NCI-H748 treated with DMSO at 0.1 percent for 48 hours (cell line): ENCODE measurements at places on chromosomes 1 and 21.

- DNase-seq: no peak
These were observed 29.7 kb downstream of the MYSM1 start for GRCh38 chr1:58670181-58670580.

DNA sequence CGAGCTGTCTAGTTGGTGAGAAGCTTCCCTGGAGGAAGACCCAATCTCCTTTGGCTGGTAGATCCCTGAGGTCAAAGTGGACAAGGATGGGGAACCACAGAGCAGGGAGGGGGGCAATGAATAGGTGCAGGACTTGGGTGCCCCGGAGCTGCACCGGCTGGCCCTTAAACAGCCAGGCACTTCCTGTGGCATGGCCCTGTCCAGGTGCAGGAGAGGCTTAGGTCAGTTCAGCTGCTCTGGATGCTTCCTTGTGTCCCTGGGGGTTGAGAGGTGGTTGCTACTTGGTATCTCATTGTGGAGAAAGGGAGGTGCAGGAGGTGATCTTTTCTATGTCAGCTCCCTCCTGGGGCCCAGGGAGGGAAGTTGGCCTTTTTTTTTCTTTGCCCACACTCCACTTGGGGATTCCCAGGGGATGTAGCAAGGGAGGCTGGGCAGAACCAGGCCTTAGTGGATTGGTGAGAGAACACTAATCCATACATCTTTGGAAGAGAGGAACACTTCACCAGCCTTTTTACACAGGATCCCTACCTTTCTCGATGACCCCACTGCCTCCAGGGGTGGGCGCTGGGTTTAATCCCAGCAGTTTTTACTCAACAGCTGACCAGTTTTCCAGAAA lies 1.2 kb upstream of the ST3GAL3 start:
- no peak for DNase-seq

GRCh38 chr1:226372885-226373284 lies 35.0 kb downstream of the PARP1 start:
- no peak for DNase-seq

GRCh38 chr1:1157914-1158710 lies 15.6 kb upstream of the TTLL10 start:
- no peak for DNase-seq

GRCh38 chr1:233477359-233477758 lies 136.5 kb upstream of the KCNK1 start:
- DNase-seq: no peak

GRCh38 chr1:27045973-27046558 lies 33.4 kb upstream of the TENT5B start:
- no peak for DNase-seq

DNA sequence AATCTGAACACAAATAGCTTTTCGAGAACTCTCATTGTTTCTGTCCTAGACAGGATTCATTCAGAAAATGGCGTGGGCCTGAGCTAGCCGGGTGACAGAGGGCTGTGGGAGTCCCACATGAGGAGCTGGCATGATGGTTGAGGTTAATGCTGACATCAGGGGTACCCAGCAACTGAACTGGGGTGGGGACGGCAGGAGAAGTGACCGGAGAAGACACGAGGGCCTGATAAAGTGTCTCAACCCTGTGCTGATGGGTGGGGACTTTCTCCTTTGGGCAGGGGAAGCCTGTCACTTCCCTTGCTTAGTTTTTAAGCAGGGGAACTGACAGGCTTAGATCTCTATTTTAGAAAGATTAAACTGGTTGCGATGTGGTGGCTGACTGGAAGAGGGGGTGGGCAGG lies 14.6 kb downstream of the CHIT1 start:
- no peak for DNase-seq

DNA sequence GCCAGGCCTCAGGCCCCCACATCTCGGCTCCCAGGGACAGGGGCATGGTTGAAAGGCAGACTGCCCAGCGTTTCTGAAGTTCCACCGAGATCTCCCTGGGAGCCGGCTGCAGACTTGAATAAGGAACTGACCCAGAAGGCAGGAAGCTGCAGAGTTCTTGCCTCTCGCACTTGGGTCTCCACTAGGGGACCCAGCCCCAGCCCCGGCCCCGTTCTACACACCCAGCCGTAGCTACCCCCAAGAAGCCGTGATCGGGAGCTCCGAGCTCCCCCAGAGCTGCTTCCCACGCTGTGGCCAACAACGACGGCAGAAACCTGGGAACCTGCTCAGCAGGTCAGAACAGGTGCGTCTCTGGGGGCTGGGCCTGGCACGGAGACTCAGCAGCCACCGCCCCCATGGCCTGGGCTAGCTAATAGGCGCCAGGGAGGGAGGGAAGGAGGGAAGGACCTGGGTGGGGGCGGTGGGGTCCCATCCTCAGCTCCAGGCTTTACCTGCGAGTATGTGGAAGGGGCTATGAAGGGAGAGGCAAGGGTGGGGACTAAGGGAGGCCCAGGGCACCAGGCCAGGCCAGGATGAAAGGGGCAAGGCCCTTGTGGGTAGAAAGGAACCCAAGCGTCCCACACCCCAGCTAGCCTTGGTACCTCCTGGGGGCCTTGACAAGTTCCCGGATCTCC lies at the start of gene NECTIN4:
Gene NECTIN4 (minus strand): TSS at position 308 of the 674 bp plus-strand sequence. CDS start 262 bp downstream, at position 46.
- no peak for DNase-seq

DNA sequence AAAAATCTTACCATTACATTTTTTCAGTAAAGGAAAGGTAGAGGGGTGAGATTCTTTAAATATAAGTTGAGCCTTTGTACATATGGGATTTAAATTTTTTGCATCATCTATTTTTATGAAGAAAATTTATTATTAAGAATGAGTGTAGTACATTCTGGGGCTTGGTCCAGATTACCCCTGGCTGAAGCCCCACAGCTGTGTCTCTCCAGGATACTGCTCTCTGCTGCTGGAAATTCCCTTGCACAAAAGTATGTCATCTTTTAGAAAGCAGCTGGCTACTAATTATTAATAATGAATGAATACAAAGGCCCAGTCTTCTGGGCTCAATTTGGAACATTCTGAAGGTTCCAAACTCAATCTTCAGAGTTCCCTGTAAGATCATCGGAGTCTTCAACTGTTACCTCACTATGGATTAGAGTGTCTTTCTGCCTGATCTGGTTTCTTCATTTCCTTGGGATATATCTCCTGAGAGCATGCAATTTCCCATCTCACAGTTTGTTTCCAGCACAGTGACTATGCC lies 428.6 kb upstream of the BRINP3 start:
- no peak for DNase-seq

- DNase-seq: no peak
These were observed 47.3 kb upstream of the LYPLAL1 start for GRCh38 chr1:219126377-219126776.

DNA sequence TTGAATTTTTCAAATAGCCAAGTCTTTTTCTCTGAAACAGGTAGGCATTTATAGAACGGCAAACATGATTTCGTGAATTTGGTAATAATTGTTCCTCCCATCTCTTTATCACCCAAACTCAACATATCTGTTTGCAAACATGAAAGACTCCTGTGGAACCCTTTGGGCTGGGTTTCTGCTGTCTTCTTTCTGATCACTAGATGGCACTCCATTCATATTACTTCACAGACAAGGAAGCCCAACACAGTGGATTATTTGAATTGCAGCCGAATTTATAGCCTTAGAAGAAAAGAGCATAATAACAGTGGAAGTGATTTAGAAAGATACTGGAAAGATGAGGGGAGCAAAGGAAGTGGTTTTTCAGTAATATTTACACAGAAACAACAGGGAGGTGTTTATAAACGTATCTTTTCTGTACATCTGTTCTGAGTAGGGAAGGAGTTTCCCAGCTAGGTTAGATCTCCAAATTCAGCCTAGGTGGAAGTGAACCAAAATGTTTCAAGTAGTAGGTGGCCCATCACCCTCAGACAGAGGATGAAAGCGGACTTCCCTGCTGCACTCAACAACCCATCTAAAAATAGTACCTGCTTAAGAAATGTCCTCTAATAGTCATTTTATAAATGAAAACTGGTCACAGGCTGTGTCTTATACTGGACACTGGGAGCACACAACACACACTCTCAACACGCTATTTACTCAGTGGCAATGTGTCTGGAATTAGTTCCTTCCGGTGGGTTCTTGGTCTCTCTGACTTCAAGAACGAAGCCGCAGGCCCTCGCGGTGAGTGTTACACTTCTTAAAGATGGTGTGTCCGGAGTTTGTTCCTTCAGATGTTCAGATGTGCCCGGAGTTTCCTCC lies 67.6 kb downstream of the MAP3K21 start:
- peak; percentile 53 for DNase-seq

DNA sequence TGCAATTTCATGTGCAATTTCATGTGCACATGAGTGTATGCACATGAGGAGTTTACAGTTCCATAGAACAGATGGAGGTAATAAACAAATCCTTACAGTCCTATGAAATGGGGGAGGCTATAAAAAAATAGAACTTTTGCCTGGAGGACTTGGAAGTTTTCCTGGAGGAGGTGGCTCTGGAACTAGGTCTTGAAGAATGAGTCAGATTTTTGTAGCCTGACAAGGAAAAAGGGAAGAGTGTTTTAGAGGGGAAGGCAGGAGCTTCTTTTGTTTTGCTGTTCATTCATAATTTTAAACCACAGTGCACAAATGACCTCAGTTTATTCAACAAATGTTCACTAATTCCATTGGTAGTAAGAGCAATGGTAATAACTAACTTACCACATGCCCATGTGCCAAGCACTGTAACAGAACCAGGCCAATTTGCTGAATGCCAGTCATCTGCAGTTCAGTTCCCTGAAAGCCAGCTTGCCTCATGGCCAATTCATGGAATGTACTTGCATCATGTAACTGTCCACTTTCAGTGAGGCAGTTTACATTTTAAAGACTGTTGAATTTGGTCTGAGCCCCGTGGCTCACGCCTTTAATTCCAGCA lies 2.7 kb downstream of the DIO1 start:
- no peak for DNase-seq

- DNase-seq: no peak
These were observed 172.9 kb upstream of the ESRRG start for GRCh38 chr1:216896146-216896545.

- DNase-seq: no peak
These were observed 9.1 kb downstream of the ITGB2 start for GRCh38 chr21:44911384-44912157.

DNA sequence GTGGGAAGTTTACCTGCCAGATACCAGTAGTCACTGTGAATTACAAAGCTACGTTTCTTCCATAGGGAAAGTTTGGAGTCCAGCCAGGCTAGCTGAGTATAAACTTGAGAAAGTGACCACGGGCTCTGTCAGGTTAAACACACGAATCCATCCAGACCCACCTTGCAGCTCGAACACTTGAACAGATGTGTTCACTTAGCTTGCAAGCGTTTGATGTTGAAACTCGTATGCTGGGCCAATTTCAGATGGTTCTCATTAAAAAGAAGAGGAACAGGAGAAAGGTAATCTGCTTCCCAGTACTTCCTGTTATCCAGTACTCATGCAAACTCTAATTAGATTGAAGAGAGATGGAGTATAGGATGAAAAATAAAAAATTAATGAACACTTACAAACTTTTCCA lies 636.4 kb downstream of the SMYD3 start:
- no peak for DNase-seq

DNA sequence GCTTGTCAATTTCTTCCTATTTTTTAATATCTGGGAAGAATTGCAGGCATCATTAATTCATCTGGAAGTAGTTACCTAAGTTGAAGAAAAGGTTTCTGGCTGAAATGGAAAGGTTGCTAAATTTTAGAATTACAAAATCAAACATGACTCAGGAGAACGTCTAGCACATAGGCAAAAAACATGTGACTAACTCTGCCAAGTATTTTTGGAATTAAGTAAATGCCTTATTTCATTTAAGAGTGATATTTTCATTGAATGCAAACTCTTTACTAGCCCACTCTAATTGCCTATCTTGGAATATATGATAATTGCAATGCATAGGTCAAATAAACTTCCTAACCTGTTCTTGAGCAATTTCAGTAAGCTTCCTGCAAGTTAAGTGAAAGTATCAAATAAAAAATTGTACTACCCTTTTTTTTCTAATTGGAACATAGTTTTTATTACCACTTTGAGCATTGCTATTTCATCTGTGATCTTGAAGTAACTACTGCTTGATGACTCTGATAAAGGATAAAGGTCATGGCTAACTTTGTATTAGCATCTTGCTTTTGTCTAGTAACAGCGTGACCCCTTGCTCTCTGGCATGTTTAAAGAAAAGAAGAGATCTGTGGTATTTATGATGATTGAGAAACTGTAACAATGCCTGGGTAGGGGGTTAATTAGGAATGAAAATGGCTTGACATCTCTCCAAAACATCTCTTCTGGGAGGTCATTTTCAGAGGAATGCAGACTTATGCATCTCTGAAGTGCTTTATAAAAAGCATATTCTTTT lies 208.3 kb upstream of the NCAM2 start:
- DNase-seq: no peak

DNA sequence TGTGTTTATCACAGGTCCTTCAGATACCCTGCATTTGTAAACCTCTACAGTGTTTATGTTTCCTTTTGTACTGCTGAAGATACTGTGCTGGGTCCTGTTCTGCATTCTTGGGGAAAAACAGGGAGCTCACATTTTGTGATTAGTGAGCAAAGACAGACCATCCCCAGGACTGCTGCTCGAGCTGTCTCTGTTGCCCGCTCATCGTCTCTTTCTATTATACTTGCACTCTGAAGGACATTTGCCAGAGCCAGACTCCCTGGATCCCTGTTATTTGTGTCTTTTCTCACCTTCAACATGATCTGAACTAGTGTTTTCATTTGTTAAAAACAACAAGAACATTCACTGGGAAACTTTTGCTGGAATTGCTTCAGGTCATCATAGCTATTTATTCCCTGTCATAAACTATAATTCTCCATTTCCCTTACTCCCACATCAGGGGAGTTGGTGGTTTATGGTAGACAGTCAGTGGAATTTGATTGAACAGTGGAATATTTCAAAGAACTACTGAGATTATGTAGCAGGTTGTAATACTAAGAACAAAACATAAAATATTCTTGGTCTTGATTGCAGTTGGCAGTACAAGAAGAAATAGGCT lies 53.0 kb downstream of the PRRX1 start:
- DNase-seq: no peak

DNA sequence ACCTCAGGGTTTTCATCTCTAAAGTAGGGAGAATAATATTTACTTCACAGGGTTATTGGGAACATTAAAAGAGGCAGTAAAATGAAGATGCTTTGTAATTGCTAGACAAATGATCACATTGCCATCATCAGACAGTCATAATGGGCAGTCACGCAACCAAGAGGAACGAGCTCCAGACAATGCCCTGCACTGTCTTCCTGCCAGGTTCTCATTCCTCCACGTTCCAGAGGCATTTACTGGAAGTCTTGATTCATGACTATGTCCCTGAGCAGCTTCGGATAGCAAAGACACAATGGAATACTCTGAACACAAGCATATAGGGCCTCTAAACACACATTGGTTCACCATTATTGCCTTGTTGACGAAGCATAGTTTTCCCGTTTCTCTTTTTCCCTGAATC lies 389.7 kb downstream of the NTNG1 start:
- no peak for DNase-seq

DNA sequence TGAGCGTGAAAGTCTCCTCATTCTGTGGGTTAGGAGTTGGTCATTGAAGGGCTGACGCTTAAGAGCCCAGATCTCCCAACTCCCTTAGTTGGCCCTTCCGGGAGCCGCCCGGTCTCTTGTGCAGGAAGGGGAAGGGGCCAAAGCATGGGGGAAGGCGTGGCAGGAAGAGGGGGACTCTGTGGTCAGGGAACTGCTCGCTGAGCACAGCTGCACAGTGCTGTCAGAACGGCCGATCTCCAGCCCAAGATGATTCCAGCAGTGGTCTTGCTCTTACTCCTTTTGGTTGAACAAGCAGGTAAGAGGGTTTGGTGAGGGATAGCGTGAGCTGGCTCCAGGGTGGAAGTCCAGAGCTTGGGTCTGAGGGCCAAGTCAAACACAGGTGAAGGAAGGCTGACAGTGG lies at the start of gene FCER1G:
Gene FCER1G (plus strand): TSS at position 220 of the 400 bp plus-strand sequence. CDS start 27 bp downstream, at position 247.
- no peak for DNase-seq

GRCh38 chr1:163652441-163652840 lies 330.7 kb downstream of the NUF2 start:
- DNase-seq: no peak

- DNase-seq: no peak
These were observed 85.2 kb downstream of the ARHGEF10L start for GRCh38 chr1:17624611-17625233.
